Endothelial cell (in vitro differentiated cells): ENCODE measurements at places on chromosomes 13 and 19. TPM values are rescaled to one million over a fixed set of nuclear protein-coding genes. Genes with fewer than 3 reads are reported as not detected.

DNA sequence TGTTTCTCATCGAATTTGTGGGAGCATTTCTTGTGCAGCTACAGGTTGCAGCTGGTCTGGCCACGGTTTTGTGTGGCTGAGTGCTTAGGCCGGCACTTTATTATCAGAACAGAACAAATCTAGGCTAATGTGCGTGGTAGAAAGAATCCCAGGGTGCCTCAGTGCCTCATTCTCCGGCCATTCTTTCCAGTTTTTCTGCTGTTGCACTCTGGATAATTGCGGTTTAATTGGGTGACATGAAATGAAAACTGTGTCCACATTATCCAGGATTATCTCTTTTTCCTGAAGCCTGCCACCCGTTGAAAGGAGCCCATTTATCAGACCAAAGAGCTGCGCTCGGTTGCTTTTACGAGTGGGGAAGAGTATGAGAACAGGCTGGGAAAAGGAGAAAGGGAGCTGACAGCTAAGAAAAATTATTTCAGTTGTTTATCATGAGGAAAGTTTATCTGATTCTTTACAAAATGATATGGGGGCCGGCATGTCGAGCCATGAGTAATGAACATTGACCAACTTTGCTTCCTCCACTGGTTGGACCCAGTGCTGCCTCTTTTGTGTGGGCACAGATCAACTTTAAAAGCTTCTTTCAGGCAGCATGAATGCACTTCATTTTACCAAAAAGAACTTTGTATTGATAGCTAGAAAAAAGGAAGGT lies 117.0 kb upstream of the SOX21 start:
- peaks cover 3% of the 10 kb centered on the region for H3K27me3 ChIP-seq
- H3K4me1 ChIP-seq, result no peaks in the 10 kb centered on the region
- H3K36me3 ChIP-seq, result no peaks in the 10 kb centered on the region
- DNase-seq, result no peak
- H3K27ac ChIP-seq, result no peak overlapping the region

RXFP2 gene
- total RNA-seq, result not detected

- DNase-seq, result no peak
- H3K4me3 ChIP-seq, result no peak overlapping the region
- no peaks in the 10 kb centered on the region for H3K4me1 ChIP-seq
- no peak overlapping the region for H3K27ac ChIP-seq
- H3K36me3 ChIP-seq, result peaks cover 8% of the 10 kb centered on the region
Measured at GRCh38 chr19:50516456-50516855, 2.7 kb upstream of the ASPDH start.

DNA sequence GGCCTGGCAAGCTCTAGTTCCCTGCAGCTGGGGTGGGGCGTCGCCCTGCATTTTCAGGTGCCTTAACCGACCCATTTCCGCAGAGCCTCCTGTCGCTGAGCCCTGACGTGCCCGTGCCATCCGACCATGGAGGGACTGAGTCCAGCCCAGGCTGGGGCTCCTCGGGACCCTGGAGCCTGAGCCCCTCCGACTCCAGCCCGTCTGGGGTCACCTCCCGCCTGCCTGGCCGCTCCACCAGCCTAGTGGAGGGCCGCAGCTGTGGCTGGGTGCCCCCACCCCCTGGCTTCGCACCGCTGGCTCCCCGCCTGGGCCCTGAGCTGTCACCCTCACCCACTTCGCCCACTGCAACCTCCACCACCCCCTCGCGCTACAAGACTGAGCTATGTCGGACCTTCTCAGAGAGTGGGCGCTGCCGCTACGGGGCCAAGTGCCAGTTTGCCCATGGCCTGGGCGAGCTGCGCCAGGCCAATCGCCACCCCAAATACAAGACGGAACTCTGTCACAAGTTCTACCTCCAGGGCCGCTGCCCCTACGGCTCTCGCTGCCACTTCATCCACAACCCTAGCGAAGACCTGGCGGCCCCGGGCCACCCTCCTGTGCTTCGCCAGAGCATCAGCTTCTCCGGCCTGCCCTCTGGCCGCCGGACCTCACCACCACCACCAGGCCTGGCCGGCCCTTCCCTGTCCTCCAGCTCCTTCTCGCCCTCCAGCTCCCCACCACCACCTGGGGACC lies 1.2 kb downstream of the ZFP36 start:
- peaks cover 26% of the 10 kb centered on the region for H3K4me1 ChIP-seq
- H3K36me3 ChIP-seq, result peaks cover 15% of the 10 kb centered on the region
- H3K27ac ChIP-seq, result no peak overlapping the region
- DNase-seq, result no peak

ZIM2 gene
- total RNA-seq, result not detected

- H3K4me1 ChIP-seq, result no peaks in the 10 kb centered on the region
- H3K27me3 ChIP-seq, result peaks cover 2% of the 10 kb centered on the region
- DNase-seq, result no peak
Measured at GRCh38 chr13:42487221-42487620, 86.7 kb upstream of the TNFSF11 start.

SAE1 gene
- total RNA-seq, result 134 TPM

DNA sequence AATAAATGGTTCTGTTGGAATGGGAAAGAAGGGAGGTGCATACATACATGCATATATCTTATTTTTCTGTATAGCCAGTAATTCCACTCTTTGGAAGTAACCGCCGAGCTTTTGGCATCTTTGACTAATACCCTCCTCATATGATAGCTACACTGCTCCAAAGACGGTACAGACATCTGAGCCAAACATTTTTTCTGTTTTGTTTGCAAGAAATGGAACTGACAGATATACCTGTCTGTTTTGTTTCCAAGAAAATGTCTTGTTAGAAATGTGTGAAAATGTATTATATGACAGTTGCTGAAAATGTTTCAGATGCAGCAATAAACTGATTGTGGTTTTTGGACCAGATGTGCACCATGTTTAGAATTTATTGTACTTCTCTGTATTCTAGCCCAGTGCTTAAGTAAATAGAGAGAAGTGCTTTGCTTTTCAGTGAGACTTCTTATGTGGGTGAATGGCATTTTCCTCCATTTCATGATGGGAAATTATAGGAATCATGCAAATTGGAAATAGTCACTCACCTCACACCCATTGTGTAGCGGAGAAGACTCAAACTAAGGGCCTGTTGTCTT lies 396.9 kb downstream of the KCNRG start:
- no peak for DNase-seq
- no peak overlapping the region for H3K4me3 ChIP-seq
- H3K36me3 ChIP-seq, result no peaks in the 10 kb centered on the region
- H3K4me1 ChIP-seq, result peaks cover 4% of the 10 kb centered on the region
- H3K27ac ChIP-seq, result no peak overlapping the region

GRCh38 chr13:69597088-69597487 lies 510.5 kb upstream of the ATXN8OS start:
- H3K27me3 ChIP-seq, result no peaks in the 10 kb centered on the region
- H3K27ac ChIP-seq, result no peak overlapping the region
- no peak overlapping the region for H3K4me3 ChIP-seq
- no peaks in the 10 kb centered on the region for H3K4me1 ChIP-seq
- no peak for DNase-seq

GRCh38 chr13:50713523-50714248 lies 129.8 kb downstream of the DLEU7 start:
- H3K27me3 ChIP-seq, result no peaks in the 10 kb centered on the region
- peaks cover 8% of the 10 kb centered on the region for H3K36me3 ChIP-seq
- no peak for DNase-seq
- no peak overlapping the region for H3K27ac ChIP-seq

DNA sequence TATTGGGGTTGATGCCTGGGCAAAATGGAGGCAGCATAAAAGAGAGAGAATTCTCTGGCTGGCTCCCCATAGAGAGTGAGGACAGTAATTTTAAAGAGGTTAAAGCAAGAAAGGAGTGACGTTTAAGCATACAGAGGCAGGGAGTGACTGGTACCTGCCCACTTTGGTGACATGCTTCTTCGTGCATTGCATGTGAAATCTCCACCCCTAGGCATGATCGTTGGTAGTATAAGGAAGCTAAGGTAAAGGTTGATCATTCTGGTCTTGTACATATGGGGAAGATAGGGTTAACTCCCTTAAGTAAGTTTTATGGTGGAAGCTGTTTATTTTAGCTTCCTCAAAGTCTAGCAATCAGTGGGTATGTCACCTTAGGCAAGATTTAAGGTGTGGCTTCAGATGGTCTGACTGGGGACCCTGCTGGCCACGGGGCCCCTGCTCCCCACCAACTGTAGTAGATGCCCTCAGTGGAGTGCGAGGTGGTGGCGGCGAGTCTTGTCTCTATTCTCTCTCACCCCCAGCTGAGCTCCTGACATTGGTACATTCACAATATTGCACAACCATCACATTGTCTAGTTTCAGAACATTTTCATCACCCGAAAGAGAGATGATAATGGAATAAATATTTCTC lies 797.5 kb upstream of the SPRY2 start:
- peaks cover 5% of the 10 kb centered on the region for H3K4me1 ChIP-seq
- no peaks in the 10 kb centered on the region for H3K36me3 ChIP-seq
- no peak overlapping the region for H3K4me3 ChIP-seq
- H3K27ac ChIP-seq, result no peak overlapping the region
- no peak for DNase-seq
- H3K27me3 ChIP-seq, result peaks cover 4% of the 10 kb centered on the region

DNA sequence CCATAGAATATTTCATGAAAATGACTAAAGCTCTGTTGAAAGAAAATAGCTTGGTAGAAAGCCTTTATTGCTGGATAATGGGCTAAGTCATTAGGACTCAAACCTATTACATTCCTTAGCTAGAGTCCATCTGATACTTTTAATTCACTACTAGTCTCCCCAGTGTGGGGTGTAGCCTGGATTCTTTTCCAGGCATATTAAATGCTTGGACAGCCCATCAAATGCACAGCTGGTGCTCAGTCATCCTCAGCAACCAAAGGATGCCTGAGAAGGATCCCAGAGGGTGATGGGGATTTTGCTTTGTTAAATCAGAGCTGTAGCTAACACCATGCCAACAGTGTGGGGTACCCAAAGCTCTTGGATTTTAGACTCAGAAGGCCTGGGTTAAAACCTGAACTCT lies 153.5 kb downstream of the DLEU7 start:
- H3K27me3 ChIP-seq, result peaks cover 1% of the 10 kb centered on the region
- no peak overlapping the region for H3K4me3 ChIP-seq
- peaks cover 23% of the 10 kb centered on the region for H3K4me1 ChIP-seq
- H3K36me3 ChIP-seq, result no peaks in the 10 kb centered on the region
- no peak overlapping the region for H3K27ac ChIP-seq

- no peak for DNase-seq
- H3K4me3 ChIP-seq, result peak overlapping the region; percentile 37
- peaks cover 8% of the 10 kb centered on the region for H3K4me1 ChIP-seq
- H3K27me3 ChIP-seq, result peaks cover 16% of the 10 kb centered on the region
- peaks cover 4% of the 10 kb centered on the region for H3K36me3 ChIP-seq
Measured at GRCh38 chr19:658916-659839, 3.8 kb downstream of the RNF126 start.

GRCh38 chr19:1312767-1313694 lies 27.4 kb downstream of the EFNA2 start:
- DNase-seq, result no peak
- no peak overlapping the region for H3K27ac ChIP-seq
- H3K36me3 ChIP-seq, result no peaks in the 10 kb centered on the region
- no peaks in the 10 kb centered on the region for H3K4me1 ChIP-seq
- H3K27me3 ChIP-seq, result peaks cover 6% of the 10 kb centered on the region

DNA sequence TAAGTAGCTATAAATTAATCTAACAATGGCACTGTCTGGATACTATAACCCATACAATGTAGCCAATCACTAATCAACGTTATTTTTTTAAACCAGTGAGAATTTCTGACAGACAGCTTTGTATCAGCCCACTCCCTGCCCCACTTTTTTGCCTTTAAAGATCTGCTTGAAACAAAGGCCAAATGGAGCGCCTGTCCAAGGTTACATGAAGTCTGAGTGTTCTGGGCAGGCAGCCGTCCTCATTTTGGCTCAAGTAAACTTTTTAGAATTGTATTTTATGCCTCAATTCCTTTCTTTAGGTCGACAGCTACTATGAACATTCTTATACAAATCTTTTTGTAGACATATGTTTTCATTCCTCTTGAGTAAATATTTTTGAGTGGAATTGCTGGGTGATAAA lies 6.2 kb downstream of the IFT88 start:
- H3K27me3 ChIP-seq, result no peaks in the 10 kb centered on the region

- no peak overlapping the region for H3K27ac ChIP-seq
- H3K4me3 ChIP-seq, result peak overlapping the region; percentile 85
- peaks cover 19% of the 10 kb centered on the region for H3K27me3 ChIP-seq
- peaks cover 29% of the 10 kb centered on the region for H3K4me1 ChIP-seq
- H3K36me3 ChIP-seq, result peaks cover 4% of the 10 kb centered on the region
Measured at GRCh38 chr19:42254089-42254849, 659 bp downstream of the ERF start.

DNA sequence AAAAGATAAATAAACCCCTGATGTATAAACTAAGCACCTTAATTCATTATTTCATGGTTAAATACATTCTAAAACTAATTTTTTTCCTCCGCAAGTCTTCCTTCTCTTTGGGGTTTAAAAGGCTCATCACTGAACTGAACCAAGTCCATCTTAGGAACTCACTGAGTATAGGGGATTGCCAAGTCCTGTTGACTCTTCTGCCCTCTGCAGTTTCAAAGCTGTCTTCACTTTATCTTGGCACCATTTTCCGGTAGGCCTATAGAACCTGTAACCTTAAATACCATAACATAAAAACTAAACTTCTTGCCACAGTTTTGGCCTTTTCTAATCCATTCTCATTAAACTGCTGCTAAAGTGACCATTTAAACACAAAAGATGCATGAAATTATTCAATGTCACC lies 66.5 kb upstream of the USPL1 start:
- H3K4me1 ChIP-seq, result no peaks in the 10 kb centered on the region
- DNase-seq, result peak; percentile 9
- no peaks in the 10 kb centered on the region for H3K27me3 ChIP-seq
- no peaks in the 10 kb centered on the region for H3K36me3 ChIP-seq

SOX21 gene
- not detected for total RNA-seq

DNA sequence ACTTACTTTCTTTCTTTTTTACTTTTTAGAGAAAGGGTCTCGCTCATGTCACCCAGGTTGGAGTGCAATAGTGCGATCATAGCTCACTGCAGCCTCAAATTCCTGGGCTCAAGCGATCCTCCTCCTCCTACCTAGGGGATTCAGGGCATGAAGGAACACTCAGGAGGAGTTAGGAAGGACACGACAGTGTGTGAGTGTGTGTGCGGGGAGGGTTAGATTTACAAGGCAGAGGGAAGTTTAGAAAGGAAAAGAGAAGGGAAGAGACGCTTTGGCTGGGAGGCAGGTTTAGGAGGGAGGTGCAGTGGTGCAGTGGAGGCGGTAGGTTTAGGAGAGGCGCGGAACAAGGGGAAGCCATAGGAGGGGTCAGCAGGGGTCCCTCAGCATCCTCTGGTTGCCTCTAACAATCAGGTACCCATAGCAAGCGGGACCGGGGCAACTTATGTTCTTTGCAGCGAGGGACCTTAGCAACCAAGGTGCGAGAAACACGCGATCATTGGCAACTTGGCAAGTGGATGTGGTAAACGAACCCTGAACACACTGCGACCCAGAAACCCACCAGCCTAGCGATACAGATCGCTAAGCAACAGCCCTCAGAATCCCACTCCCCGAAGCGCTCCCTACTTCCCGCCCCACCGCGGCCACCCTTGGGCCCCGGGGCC lies 501 bp downstream of the SIRT2 start:
- H3K36me3 ChIP-seq, result peaks cover 4% of the 10 kb centered on the region
- H3K4me3 ChIP-seq, result peak overlapping the region; percentile 89
- peaks cover 11% of the 10 kb centered on the region for H3K27me3 ChIP-seq
- H3K4me1 ChIP-seq, result peaks cover 11% of the 10 kb centered on the region
- DNase-seq, result no peak

FGF21 gene
- total RNA-seq, result not detected
